ENCODE measurements at places on chromosomes 2 and 18.

GRCh38 chr2:2826209-2826551 lies 495.1 kb upstream of the MYT1L start:
- ATAC-seq = no peak

DNA sequence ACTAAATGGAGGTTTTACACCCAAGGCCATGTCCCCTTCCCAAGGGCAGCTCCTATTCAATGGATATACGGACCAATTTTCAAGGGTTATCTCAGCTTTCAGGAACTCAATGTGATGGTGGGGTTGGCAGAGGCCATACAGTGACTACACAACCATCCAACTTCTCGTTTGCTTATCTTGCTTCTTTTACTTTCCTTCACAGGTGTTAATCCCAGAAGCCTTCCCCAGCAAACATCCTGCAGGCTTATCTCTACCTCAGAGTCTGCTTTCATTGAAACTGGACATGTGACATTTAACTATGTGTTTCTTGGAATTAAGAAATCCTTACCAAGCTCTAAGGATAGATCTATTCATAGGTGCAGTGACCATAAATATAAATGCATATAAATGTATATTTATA lies 443.8 kb upstream of the CDH20 start:
- ATAC-seq = no peak

DNA sequence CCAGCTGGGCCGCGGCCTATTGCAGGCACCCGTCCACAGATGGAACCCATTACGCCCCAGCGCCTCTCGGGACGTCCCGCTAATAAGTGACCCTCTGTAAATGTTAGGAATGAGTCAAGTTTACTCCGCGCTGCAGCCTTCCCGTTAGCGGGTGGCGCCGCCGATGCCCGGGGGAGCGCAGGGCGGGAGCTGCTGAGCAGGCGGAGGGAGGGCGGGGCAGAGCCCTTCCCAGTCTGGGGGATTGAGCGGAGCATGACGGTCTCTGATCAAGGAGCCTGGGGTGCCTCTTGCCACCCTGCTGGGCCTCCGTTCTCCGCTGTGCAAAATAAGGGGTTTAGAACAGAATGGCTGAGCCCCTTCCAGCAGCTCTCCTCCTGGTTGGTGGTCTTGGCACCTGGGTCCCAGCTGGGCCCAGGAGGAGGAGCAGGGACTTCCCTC lies 10.5 kb downstream of the CROCC2 start:
- ATAC-seq = peak; percentile 56

- ATAC-seq = peak; percentile 38
Measured at GRCh38 chr18:37179384-37179783, 350.5 kb downstream of the KIAA1328 start.

DNA sequence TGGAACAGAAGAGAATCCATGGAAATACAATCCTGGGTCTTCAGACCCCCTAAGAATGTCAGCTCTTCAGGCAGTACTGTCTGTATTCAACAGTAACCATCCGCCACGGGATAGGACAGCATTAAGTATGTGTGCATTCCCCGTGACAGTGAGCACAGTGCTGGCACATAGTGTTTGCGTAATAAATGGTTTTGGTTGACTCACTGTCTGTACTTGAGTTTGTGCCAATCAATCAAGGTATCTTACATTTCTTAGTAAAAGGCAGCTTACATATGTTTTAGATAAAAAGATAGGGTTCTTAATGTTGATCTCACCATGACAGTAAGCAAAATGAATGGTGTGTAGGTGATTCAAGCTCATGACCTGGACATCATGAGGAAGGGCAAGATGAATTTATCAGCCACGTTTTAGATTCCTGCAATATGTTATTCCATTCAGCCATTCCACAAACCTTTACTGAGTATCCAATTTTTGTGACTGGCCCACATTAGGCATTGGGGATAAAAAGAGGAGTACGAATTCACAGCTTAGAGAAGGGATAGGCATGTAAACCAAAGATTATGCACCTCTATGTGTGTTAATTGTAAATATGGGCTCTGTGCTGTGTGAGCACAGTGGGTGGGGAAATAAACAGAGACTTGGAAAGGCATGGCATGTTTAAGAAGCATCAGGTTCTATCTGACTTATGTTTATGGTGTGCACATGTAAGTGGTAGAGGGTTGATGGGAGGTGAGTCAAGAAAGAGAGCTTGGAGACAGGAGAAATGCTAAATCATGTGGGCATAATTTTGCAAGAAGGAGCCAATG lies 258.8 kb downstream of the SLC8A1 start:
- no peak for ATAC-seq

- ATAC-seq = no peak
Measured at GRCh38 chr2:150097901-150098531, 389.5 kb downstream of the RND3 start.

GRCh38 chr18:13800505-13801259 lies 23.3 kb upstream of the MC5R start:
- peak; percentile 100 for ATAC-seq

- no peak for ATAC-seq
Measured at GRCh38 chr18:7886436-7886835, 319.3 kb downstream of the PTPRM start.
